ENCODE measurements at places on chromosomes 4 and X. TPM values are rescaled to one million over a fixed set of nuclear protein-coding genes. Genes with fewer than 3 reads are reported as not detected.

The SLC4A4 gene
- 2.3 TPM for total RNA-seq

The TMEM47 gene
- 56.7 TPM for total RNA-seq

- no peaks in the 10 kb centered on the region for H3K36me3 ChIP-seq
- H3K4me1 ChIP-seq, result peaks cover 40% of the 10 kb centered on the region
- no peak overlapping the region for H3K27ac ChIP-seq
- H3K27me3 ChIP-seq, result peaks cover 48% of the 10 kb centered on the region
- no peak for DNase-seq
These were observed 80.5 kb upstream of the DHRSX start for GRCh38 chrX:2581296-2581695.

DNA sequence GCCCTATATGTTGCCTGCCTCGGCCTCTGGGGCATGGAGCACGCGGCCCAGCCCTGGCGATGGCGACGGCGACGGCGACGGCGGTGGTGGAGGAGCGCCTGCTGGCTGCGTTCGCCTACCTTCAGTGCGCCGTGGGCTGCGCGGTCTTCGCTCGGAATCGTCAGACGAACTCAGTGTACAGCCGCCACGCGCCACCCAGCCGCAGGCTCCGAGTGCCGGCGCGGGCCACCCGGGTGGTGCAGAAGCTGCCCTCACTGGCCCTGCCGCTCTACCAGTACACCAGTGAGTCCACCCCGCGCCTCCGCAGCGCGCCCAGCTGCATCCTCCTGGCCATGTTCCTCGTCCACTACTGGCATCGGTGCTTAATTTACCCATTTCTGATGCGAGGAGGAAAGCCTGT is 83.7 kb upstream of the F9 start:
- H3K36me3 ChIP-seq, result no peaks in the 10 kb centered on the region
- no peak overlapping the region for H3K27ac ChIP-seq
- no peak overlapping the region for H3K4me3 ChIP-seq
- no peaks in the 10 kb centered on the region for H3K27me3 ChIP-seq
- no peaks in the 10 kb centered on the region for H3K4me1 ChIP-seq

DNA sequence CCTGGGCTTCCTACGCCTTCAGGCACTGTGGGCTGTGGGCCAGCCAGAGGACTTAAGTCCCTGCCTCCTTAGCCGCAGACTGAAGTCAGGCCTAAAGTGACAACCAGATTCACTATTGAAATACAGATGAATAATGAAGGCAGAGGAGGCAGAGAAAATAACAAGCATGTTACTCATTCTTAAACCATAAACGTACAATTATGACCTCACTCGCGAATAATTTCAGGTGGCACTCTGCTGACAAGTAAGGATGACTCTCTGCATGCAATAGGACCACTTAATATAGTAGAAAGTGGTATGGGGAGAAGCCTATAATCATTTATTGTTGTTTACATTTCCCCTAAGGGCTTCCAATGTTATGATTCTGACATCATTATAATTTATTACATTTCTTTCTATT is 409.2 kb upstream of the FGF13 start:
- DNase-seq, result no peak
- no peaks in the 10 kb centered on the region for H3K36me3 ChIP-seq
- H3K27me3 ChIP-seq, result no peaks in the 10 kb centered on the region
- H3K4me3 ChIP-seq, result no peak overlapping the region
- H3K4me1 ChIP-seq, result 0 out of 2 replicates have a peak, but pooled peaks cover 5% of the 10 kb centered on the region

DNA sequence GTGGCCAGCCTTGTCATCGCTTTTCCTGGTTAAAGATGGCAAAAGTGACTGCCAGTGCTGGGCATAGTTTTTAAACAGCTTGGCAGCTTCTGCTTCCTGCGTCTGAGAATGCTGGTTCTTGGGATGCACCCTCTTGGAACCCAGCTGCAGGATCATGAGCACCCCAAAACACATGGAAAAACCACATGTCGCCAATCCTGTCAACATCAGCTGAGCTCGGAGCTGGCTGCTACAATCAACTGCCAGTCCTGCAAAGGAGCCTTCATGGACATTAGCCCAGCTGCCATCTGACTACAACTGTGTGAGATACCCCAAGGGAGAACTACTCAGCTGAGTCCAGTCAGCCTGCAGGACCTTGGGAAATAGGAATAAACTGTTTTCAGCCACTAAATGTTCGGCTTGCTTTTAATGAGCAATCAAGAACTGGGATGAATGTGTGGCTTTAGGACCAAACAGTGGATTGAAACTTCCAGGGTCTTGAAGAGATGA is 31.0 kb downstream of the OSTC start:
- H3K4me1 ChIP-seq, result no peaks in the 10 kb centered on the region
- H3K4me3 ChIP-seq, result no peak overlapping the region
- H3K27me3 ChIP-seq, result no peaks in the 10 kb centered on the region
- H3K36me3 ChIP-seq, result no peaks in the 10 kb centered on the region
- no peak for DNase-seq
- H3K27ac ChIP-seq, result no peak overlapping the region

GRCh38 chr4:186067757-186068385 is 1.1 kb upstream of the TLR3 start:
- H3K36me3 ChIP-seq, result no peaks in the 10 kb centered on the region
- peaks cover 9% of the 10 kb centered on the region for H3K4me1 ChIP-seq
- H3K27ac ChIP-seq, result no peak overlapping the region
- no peak overlapping the region for H3K4me3 ChIP-seq
- H3K27me3 ChIP-seq, result no peaks in the 10 kb centered on the region
- peak; percentile 62 for DNase-seq

DNA sequence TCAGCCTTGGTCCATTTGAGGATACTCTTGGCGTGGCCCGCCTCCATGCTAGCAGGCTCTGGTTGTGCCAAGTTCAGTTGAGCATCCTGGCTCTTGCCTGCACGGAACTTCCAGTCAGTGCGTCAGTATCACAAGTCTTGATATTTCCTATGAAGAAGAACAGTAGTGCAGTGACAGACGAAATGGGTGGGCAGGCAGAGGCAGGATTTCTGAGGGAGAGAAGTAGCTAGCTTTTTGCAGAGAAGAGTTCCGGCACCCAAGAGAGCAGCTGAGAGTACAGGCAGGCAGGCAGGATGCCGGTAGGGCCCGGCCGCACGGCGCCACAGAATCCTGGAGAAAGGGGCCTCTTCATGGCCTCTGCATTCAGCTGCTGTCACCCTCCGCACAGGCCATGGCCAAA is 56.1 kb upstream of the MSANTD1 start:
- no peak for DNase-seq
- H3K36me3 ChIP-seq, result peaks cover 18% of the 10 kb centered on the region
- H3K27ac ChIP-seq, result 0 out of 2 replicates have a peak overlapping the region, but pooled peaks have one; percentile 9

DNA sequence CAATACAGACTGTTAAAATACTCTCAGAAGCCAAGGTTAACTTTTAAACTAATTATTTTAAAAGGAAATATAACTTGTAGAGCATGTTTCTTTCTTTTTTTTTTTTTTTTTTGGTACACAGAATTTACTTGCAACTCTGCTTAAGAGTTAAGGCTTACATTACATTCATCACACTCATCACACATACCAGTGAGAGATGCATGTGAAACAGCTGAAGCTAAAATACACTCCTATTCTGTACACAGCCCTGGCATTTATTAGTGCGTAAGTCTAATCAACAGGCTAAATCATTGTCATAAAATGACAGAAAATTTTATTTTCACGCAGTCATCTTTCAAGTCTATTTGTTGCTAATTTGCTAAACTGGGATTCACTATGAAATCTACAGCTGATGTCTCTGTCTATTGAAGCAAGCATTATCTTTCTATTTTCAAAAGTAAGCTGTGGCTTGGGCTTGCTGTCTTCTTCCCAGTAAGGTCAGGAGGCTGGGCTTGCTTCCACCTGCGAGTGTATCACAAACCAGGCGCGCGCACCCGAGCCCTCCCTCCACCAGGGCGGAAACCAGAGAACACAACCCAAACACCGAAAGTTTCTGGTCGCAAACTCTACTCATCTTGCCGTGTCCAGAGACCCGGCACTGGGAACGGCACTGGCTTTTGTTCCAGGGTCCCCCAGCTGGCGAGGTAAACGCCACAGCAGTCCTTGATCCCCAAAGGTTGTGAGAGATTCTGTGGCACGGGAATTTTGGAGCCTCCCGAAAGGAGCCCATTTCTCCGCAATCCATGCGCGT is 3.9 kb downstream of the MAML3 start:
- peaks cover 12% of the 10 kb centered on the region for H3K27me3 ChIP-seq
- peak overlapping the region; percentile 97 for H3K4me3 ChIP-seq
- no peaks in the 10 kb centered on the region for H3K36me3 ChIP-seq
- H3K27ac ChIP-seq, result peak overlapping the region; percentile 99
- H3K4me1 ChIP-seq, result peaks cover 38% of the 10 kb centered on the region

DNA sequence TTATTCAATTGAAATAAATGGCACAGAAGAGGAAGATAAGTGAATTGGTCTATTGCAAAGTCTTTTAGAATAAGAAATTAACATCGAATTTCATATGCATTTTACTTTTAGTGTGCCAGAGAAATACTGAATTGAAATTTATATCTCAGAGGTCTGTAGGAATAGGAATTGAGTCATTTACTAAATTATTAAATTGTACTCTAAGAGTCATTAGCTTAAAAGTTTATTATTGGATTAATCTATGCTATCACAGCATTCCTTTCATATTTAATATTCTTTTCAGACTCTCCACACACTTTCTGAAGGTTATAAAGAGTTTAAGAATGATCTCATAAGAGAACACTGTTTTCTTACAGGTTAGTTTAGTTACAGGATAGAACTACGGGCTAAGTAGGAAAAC is 2711.5 kb downstream of the ARAP2 start:
- no peak overlapping the region for H3K27ac ChIP-seq
- H3K36me3 ChIP-seq, result no peaks in the 10 kb centered on the region
- no peak overlapping the region for H3K4me3 ChIP-seq
- no peaks in the 10 kb centered on the region for H3K27me3 ChIP-seq
- DNase-seq, result no peak

DNA sequence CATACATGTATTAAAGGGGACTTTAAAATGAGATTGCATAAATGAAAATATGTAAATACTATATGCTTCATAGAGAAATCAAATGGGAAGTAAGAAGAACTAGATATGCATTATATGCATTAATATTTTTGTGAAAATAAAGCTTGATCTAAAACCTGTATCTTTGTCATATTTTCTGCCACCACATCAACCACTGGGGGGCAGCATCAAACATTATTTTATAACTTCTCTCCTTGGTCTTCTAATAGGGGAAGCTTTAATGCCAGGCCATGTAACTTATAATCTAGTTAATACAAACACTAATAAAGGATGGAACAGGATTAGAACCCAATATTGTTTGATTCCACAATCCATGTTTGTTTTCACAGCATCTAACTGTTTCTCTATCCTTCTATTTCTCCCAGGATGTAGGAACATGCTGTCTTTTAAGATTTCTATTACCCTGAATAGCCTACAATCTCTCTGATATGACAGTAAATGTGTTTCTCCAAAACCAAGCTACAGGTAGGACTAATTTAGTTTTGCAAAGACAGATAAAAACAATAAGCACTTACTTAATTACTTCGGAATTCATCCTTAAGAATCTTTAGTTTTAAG is 10.0 kb downstream of the QRFPR start:
- no peaks in the 10 kb centered on the region for H3K27me3 ChIP-seq
- no peaks in the 10 kb centered on the region for H3K4me1 ChIP-seq
- no peak overlapping the region for H3K27ac ChIP-seq
- H3K36me3 ChIP-seq, result no peaks in the 10 kb centered on the region
- DNase-seq, result peak; percentile 66
- H3K4me3 ChIP-seq, result no peak overlapping the region

DNA sequence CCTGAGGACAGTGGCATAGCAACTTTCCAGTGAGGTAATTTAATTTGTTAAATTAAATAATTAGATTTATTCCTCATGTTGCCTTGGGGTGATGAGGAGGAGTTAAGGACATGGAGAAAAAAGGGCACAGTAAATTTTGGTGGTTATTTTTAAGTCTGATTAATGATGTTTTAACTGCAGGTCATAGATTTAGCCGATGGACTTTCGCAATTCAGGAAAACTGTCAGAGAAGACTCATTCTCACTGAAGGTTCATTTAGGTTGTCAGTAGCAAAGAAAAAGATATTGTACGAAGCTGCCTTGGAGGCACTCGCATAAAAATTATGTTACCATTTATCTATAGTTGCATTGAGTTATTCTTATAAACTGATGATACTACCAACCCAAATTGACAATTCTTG is 164.2 kb upstream of the PITX2 start:
- no peak overlapping the region for H3K27ac ChIP-seq
- DNase-seq, result no peak
- H3K36me3 ChIP-seq, result no peaks in the 10 kb centered on the region
- H3K27me3 ChIP-seq, result no peaks in the 10 kb centered on the region
- no peaks in the 10 kb centered on the region for H3K4me1 ChIP-seq

GRCh38 chr4:88599714-88600113 is 7.4 kb downstream of the HERC3 start:
- H3K27ac ChIP-seq, result no peak overlapping the region
- H3K36me3 ChIP-seq, result no peaks in the 10 kb centered on the region
- H3K4me3 ChIP-seq, result no peak overlapping the region
- DNase-seq, result no peak
